IPS-NIHi11 (cell line): ENCODE measurements at places on chromosomes 3 and 15.

- DNase-seq = no peak
Measured at GRCh38 chr3:359672-360071, 163.1 kb downstream of the CHL1 start.

- no peak for DNase-seq
Measured at GRCh38 chr3:52218454-52218853, 7.0 kb downstream of the TLR9 start.

GRCh38 chr15:60889491-60889890 lies 339.6 kb downstream of the RORA start:
- no peak for DNase-seq

- DNase-seq = no peak
Measured at GRCh38 chr3:139302084-139302800, 41.6 kb upstream of the MRPS22 start.

- no peak for DNase-seq
Measured at GRCh38 chr3:113287111-113287802, 75.9 kb downstream of the BOC start.

- DNase-seq = no peak
Measured at GRCh38 chr3:175453361-175453760, 594.2 kb downstream of the NAALADL2 start.

DNA sequence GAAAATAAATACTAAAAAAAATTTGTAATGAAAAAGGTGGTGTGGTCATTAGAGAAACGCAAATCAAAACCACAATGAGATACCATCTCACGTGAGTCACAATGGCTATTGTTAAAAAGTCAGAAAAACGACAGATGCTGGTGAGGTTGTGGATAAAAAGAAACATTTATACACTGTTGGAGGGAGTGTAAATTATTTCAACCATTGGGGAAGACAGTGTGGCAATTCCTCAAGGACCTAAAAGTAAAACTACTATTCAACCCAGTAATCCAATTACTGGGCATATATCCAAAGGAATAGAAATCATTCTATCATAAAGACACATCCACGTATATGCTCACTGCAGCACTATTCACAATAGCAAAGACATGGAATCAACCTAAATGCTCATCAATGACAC lies 120.3 kb downstream of the MYO9A start:
- DNase-seq = no peak

- no peak for DNase-seq
Measured at GRCh38 chr3:877001-877400, 215.8 kb upstream of the CNTN6 start.

- DNase-seq = no peak
Measured at GRCh38 chr15:62250186-62250585, 85.1 kb upstream of the C2CD4B start.

DNA sequence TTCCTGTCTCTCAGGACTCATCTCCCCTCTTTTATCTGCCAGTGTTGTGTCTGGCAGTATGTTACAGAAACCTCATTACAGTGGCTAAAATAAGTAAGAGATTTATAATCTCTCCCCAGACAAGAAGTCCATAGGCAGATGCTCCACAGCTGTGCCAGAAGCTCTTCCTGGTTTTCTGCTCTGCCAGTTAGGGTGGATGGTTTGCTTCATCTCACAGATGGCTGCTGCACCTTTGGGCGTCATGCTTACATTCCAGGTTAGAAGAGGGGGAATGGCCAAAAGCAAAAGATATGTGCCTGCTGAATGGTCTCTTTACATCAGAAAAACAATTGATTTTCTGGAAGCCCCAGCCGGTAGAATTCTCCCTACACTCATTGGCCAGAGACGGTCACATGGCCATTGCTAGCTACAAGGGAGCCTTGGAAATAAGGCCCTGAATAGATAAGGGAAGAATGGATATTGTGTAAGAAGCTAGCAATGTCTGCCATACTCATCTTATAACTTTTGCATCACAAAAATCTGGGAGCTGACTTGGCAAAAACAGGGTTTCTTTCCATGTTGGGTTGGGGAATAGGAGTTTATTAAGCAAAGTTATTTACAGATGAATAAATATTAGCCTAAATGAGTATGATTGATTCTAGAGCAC lies 91.1 kb downstream of the PDCD6IP start:
- DNase-seq = no peak

DNA sequence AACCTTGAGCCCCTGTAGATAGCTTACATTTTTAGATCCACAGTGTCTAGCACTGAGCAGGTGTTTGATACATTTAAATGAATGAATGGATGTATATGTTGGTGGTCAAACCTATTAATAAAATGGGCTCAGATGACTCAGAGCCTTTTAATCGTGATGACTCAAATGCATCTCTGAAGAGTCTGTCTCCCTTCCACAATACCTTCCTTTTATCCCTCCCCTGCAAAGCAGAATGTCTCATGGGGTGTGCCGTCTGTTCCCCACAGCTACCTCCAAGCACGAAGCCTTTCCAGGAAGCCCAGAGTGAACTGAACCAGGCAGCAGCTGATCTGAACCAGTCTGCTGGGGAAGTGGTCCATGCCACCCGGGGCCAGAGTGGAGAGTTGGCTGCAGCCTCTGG lies 303.5 kb upstream of the TPM1 start:
- DNase-seq = no peak
